ENCODE measurements at places on chromosomes 2 and 18.

- DNase-seq, result no peak
Observed at GRCh38 chr2:17334300-17334699, 183.9 kb downstream of the RAD51AP2 start.

DNA sequence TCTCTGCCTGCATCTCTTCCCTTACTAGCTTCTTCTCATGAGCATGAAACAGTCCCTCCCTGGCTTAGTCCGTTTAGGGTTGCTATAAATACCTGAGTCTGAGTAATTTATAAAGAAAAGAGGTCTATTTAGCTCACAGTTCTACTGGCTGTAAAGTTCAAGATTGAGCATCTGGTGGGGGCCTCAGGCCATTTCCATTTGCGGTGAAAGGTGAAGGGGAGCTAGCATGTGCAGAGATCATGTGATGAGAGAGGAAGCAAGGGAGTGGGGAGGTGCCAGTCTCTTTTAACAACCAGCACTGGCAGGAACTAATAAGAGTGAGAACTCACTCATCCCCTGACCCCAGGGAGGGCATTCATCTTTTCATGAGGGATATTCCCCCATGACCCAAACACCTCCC is 26.8 kb downstream of the RHBDD1 start:
- DNase-seq, result no peak

GRCh38 chr2:141767051-141767450 is 363.8 kb downstream of the LRP1B start:
- no peak for DNase-seq

DNA sequence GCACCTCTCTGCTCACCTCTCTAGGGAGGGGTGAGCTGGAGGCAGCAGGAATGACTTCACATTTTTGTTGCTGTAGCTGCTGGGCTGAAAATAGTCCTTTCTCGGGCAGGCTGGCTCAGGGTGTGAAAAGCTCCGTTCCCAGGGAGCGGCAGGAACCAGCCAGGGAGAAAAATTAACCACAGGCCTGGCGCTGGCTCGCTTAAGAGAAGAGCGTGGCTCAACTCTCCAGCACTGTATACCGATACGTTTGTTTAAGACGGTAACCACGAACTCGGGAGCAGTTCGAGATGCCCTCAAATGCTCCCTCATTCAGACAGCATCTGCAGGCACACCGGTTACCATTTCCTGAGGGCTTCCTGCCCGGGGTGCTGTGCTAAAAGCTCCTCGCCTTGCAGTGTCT is 129.6 kb downstream of the CELF4 start:
- DNase-seq, result no peak

DNA sequence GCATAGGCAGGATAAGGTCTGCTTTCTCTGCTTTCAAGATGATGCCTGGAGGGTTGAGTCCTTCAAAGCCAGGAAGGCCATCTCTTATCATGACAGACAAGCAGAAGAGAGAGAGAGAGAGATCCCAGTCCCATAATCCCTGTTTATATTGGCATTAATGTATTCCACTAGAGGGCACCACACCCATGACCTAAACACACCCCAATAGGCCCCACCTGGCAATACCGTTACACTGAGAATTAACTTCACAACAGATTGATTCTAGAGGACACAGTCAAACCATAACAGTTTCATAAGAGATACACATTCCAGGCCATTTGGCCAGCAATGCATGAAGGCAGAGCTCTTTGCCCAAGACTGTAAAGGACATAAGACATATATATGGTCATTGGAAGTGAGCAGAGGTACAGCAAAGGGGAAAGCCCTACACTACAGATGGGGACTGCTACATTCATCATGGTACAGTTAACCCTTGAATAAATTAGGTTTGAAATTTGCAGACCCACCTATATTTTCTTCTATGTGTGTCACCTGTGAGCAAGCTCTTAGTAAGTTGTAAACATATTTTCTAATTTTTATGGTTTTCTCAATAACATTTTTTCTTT is 1516.1 kb downstream of the RPIA start:
- DNase-seq, result no peak

DNA sequence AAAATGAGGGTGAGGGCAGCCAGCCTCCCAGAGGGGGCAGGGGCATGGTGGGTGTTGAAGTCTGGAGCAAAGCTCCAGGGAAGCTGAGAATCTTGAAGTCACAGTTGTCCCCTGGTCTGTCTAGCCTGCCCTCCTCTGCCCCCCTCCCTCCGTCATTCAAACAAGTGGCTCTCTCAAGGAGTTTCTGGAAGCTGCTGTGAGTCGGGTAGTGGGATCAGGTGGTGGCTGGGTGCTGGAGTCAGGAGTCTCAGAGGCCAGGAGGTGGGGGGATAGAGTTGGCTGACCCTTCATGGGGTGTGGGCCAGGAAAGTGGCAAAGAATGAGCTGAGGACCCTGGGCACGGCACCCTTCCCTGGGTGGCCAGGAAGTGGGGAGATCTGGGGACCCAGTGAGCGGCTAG is 495 bp upstream of the ASIC4 start:
- no peak for DNase-seq

DNA sequence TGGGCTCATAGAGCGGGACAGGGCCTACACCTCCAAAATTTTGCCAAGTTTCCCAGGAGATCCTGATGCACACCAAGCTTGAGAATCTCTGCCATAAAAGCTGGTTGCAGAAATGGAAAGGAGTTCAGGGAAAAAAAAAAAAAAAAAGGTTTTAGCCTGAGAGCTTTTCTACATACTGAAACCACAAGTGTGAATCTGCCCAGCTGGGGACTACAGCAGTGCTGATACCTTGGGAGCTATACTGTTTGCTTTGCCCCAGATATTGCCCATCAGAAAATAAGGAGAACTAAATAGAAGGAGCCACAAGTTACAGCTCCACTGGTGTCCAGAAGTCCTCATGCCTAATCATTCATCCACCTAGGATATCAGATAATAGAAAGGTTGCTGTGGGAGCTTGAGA is 38.4 kb upstream of the NCKAP5 start:
- DNase-seq, result no peak

GRCh38 chr18:40066368-40066767 is 1888.7 kb upstream of the PIK3C3 start:
- DNase-seq, result no peak

- no peak for DNase-seq
Observed at GRCh38 chr2:119426801-119427395, 4.8 kb upstream of the TMEM37 start.

GRCh38 chr2:219965287-219966194 is 338.1 kb downstream of the SLC4A3 start:
- no peak for DNase-seq

- DNase-seq, result no peak
Observed at GRCh38 chr2:193847991-193848390, 1653.3 kb upstream of the TMEFF2 start.

GRCh38 chr18:48076461-48076860 is 146.0 kb upstream of the SMAD2 start:
- no peak for DNase-seq

GRCh38 chr2:224973112-224974016 is 68.9 kb downstream of the DOCK10 start:
- no peak for DNase-seq

DNA sequence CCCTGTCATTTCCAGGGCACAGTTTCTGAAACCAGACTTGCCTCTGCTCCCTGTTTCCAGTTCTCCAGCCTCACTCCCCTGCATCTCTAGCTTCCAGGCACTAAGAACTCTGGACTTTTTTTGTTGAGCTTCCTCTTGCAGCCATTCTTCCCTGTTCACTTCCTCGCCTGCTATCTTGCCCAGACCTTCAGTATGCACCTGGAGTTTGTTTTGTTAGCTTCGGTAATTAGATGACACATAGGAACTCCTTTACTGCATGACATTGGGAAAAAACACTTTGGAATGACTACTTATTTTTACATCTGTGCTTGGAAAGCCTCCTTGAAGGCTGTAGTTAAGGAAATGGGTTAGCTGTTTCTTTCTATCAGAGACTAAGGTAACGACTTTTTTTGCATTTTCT is 35.2 kb downstream of the OTOF start:
- DNase-seq, result no peak

DNA sequence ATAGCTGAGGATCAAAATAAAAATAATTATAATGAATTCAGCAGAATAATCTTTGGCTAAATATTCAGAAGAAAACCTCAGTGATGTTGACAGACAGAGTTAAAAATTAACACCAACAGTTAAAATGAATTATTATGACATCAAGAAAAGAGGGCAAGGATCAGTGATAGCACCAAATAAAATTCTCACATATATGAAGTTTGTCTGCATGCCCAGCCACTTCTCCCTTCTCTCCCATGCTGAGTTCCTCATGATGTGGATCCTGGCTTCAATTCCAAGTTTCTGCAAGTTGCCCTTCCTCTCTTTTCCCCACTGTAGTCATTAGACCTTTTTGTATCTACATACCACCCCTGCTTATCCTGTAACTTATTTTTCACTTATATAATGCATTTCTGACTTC is 6.8 kb downstream of the STRADB start:
- no peak for DNase-seq

DNA sequence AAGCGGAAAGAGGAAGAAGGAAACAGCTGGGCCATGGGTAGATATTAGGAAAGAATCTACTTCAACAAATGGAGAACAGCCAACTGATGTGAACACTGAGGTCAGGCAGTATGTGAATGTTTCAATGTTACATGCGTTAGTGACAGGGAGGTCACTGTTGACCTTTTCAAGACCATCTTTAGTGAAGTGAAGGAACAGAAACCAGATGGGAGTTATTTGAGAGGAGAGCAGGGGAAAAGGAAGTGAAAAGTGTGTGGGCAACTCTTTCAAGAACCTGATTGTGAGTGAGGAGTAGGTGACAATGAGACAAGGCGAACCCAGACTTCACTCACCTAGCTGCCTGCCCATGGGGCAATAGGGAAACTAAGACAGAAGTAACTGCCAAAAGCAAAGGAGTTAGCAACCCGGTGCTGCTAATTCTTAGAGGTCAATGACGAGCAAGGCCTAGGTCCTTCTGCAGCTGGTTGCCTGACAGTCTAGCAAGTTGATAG is 67.0 kb downstream of the SP3 start:
- DNase-seq, result no peak

- peak; percentile 27 for DNase-seq
Observed at GRCh38 chr2:154375579-154375931, 322.9 kb upstream of the KCNJ3 start.

DNA sequence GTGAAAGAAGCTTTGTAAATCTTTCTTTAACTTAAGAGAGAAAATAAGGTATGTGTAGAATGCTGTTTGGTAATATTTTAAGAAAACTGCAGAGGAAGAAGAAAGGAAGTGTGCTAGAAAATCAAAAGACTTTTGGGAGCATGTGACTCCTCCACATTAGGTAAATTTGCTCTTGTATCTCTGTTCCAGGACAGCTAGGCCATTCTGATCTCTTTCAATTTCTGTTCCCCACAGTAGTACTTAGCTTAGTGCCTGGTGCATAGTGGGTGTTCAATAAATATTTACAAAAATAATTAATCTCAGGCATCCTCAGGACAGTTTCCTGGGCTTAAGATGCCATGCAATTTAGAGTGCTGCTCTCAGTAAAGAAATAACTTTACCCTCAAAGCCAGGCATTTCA is 105.0 kb downstream of the GPD2 start:
- DNase-seq, result no peak

GRCh38 chr18:6374340-6374739 is 40.4 kb downstream of the L3MBTL4 start:
- DNase-seq, result no peak

DNA sequence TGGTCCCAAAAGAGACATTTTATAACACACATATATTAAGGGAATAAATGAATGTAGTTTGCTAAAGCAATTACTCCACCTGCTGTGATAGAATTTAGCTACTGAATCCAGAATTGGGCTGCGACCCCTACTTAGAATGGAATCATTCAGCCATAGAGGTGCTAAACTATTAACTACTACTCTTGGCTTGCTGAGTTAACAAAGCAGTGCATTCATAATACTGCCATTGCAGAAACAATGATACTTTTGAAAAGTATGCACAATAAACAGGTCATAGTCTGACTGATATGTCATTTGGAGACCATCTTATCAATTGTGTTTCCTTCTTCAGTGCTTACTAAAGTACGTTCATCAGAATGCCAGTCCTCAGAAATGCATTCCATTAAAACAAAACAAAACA is 273.6 kb downstream of the PIEZO2 start:
- no peak for DNase-seq

DNA sequence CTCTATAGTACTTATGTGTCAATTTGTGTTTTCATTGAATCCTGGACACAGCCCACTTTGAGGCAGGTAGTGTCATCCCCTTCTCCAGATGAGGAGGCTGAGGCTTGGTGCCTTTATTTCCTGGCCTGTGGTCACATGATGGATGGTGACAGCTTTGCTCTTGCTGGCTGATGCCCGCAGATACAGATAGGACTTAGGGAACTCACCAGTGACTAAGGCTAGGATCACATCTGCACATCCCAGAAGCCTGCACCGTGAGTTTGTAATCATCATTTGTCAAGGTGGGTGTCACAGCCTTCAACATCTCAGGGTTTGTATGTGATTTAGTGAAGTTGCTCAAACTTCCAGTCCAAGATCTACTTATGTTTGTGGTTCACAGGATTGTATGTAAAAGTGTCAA is 295.1 kb upstream of the RAB12 start:
- no peak for DNase-seq

DNA sequence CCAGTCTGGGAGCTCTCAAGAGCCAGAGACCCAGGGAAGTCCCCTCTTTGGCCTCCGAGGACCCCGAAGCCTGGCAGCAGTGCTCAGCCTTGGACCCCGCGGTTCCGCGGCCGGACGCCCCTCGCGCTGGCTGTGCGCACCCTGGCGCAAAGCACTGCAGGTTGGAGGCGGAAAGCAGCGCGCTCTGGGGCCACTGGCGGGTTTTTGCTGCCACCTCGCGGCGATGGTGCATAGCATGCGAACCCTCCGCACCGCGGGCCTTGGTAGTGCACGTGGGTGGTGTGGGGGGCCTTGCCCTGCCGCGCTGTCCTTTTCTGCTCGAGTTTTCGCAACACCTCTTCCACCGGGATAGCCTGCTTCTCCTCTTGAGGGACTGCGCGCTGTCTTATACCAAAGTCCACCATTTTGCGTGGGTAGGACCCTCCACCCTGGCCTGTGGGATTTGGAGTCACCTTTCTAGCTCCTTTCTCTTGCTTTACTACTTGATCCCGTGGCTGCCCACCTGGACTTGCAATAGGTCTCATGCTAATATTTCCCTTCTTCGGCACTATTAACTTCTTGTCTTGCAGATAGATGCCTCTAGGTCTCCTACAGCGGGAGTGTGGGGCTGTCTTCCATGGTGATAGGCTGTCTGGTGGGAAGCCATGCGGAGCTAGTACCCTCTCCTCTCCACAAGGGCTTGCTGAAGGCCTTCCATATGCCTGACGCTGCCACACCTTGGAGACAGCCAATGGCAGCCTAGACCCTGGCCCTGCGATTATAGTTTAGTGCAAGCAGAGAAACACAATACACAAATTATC is 14.3 kb downstream of the SIX3 start:
- no peak for DNase-seq

DNA sequence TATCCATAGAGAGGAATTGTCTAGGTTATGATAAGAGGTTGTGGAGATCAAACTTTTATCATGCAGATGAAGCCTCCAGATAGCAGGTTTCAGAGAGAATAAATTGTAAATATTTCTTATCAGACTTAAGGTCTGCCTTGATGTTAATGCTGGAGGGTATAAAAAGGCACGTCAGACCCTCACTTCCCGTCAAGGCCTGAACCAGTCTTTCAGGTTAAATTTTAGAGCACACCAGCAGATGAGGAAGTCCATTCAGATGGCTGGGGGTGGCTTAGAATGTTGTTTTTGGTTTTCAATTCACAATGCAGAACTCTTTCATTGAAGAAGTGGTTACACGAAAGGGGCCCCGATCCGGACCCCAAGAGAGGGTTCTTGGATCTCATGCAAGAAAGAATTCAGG is 144.4 kb upstream of the FBXO11 start:
- DNase-seq, result no peak

All from LNCaP clone FGC (cell line).